ENCODE measurements at places on chromosomes 11 and 22.

- no peak for DNase-seq
These were observed 5.4 kb upstream of the RPS6KB2 start for GRCh38 chr11:67422891-67423290.

DNA sequence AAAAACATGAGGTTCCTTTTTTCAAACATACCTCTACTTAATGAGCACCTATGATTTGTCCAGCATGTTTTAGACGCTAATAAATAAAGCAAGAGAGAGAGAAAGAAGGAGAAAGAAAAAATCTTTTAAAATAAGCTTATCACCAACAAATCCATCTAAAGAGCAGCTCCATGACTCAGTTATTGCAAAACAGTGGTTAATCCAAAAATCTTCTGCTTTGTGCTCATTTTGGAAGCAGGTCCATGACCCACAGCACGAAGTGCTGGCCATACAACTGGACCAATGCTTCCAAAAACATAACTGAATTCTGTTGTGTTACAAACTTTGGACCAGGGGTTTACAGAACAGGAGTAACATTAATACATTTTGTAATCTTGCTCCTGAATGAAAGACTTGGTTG is 696.6 kb downstream of the KCNA4 start:
- no peak for DNase-seq

- no peak for DNase-seq
These were observed 6.0 kb upstream of the FGF3 start for GRCh38 chr11:69825037-69825834.

- DNase-seq: no peak
These were observed 81.1 kb downstream of the LARGE2 start for GRCh38 chr11:46003572-46003971.

- no peak for DNase-seq
These were observed 21.0 kb downstream of the LMO1 start for GRCh38 chr11:8242499-8243280.

GRCh38 chr11:16777613-16777975 is 39.1 kb downstream of the C11orf58 start:
- DNase-seq: no peak

DNA sequence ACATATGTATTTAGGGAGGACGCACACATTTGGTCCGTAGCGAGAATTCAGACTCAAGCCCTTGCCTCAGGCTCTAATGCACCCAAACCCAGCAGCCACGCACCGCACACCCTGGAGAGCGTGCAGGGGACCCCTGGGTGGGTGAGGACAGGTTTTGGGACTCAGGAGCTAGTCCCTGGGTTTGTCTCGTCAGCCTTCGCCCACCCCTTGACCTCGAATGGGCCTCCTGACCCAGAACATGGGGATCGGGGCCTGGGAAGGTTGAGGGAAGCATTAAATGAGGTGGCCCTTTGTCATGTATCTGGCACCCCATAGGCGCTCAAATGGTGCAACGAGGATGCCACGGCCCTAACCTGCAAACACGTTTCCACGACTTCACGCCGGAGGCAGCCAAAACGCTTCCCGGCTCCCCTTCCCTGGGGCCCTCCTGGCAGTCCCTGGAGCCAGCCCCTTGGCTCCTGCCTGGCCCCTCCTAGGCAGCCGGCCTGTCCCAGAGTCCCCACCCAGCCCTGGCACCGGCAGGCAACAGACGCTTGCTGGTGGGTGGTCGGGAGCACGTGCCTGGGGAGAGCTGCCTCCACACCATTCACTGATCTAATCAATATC is 5.5 kb upstream of the LINC01488 start:
- no peak for DNase-seq

DNA sequence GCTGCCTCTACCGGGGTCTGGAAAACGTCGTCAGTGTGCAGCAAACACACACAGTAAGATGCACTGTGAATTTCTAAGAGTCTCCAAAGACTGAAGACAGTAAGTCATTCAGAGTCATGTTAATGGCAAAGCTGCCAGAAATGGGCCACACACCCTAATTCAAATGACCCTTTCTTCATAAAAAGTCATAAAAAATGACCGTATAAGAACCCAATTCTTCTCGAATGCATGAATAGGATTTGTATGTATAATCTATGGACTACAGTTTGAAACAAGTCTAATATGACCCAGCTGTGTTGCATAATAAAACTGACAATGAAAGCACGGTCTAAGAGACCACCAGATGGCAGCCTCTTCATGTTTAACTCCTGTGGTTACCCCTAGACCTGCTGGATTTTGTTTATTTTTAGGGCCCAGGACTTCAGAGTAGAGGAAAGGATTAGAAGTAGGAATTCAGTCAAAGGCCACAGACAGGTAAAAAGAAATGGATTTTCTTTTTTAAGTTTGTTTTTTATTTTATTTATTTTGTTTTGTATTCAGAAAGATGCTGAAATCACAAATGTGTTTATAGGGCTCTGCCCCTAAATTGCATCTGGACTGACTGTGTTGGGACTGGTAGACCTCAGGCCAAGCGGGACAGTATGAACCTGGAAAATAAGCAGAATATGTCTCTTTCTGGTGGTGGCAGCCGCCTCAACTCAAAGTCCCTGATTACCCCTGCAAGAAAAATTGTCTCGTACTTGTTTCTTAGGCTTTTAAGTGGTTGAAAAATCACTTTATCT is 32.1 kb upstream of the SLC5A12 start:
- DNase-seq: no peak

GRCh38 chr11:64713016-64713707 is 9.8 kb downstream of the NRXN2 start:
- DNase-seq: no peak

DNA sequence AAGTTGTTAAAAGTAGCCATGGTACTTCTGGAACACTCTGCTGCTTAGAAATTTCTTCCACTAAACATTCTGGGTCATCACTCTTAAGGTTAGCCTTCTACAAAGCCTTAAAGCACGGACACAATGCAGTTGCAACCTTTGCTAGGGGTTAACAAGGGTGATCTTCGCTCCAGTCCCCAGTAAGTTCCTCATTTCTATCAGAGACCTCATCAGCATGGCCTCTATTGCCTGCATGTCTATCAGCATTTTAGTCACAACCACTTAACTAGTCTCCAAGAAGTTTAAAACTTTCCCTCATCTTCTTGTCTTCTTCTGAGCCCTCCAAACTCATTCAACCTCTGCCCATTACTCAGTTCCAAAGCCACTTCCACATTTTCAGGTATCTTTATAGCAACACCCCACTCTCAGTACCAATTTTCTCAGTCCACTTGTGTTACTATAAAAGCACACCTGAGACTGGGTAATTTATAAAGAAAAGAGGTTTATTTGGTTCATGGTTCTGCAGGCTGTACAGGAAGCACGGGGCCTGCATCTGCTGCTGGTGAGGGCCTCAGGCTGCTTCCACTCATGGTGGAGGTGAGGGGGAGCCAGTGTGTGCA is 48.7 kb upstream of the TH start:
- DNase-seq: no peak

DNA sequence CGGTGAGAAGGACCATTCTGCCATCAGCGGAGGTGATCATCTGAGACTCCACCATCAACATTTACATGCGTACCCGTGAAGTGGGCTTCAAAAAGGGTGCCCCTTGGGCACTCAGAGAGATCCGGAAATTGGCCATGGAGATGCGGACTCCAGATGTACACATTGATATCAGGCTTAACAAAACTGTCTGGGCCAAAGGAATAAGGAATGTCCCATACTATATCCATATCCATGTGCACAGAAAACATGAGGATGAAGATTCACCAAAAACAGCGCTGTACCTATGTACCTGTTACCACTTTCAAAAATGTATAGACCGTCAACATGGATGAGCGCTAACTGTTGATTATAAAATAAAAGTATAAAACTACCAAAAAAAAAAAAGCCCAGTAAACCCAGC is 10.8 kb downstream of the HSPA8 start:
- DNase-seq: no peak

GRCh38 chr11:3109921-3110706 is 52.9 kb upstream of the CARS1 start:
- DNase-seq: no peak

DNA sequence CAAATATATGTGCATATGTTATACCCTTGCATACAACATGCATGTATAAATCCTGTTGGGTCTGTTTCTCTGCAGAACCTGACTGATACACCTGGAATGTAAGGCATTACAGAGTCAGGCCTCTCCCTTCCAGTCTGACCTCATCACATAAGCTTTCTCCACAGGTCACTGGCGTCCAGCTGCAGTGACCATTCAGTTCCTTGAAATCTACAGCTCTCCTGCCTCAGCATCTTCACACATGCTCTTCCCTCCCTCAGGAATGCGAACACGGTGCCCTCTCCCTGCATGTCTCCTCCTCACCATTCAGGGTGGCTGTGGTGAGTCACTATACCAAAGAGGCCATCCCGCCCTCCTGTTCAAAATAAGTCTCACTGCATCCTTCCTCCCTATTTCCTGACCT is 657.8 kb upstream of the B3GAT1 start:
- no peak for DNase-seq

GRCh38 chr11:94583213-94583865 is 16.2 kb downstream of the PIWIL4 start:
- no peak for DNase-seq

DNA sequence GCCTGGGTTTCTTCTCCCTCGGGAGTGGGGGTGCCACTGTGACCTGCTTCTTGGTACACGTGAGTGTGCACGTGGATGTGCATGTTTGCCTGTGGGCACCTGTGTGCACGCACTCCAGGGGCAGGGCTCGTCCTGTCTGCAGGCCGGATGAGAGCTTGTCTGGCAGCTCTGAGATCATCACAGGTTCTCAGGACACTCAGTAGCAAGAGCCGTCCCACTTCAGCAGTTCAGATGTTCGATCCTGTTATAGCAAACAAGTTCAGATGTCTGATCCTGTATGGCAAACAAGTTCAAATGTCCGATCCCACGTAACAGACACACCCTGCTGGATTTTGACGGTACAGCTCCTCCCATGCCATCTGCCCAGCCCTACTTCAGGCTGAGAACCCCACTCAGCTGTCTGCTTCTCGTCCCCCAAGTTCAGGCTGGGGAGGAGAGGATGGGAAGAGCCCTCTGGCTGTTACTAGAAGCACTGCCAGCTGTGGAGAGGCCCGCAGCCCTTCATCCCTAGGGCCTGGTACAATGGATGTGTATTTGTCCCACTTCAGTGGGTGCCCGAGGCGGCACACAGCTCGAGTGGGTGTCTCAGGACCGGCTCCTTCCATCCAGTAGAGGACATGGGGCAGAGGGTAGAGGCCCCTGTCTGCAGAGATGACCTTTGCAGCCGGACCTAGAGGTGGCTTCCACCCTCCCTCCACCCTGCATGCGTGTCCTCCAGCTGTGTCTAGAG is 1126.9 kb downstream of the BRD1 start:
- no peak for DNase-seq

DNA sequence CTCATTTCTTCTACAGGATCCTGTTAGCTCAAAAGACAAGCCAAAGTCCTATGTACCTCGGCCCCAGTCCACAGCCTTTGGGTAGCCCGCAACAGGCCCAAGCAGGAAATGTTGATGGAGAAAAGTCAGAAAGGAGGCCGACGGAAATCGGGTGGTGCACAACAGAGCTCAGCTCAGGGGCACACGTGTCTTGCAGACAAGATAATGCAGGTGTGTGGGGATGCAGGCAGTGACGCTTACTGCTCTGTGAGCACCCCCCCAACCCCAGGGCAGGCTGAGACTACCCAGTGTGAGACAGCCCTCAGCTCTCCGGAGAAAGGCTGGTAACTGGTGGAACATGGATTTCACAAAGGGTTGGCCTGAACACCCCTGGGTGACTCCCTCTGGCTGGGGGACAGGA is 4.3 kb upstream of the PDE2A start:
- DNase-seq: no peak

- no peak for DNase-seq
These were observed 32.0 kb downstream of the SHANK3 start for GRCh38 chr22:50704510-50705218.

DNA sequence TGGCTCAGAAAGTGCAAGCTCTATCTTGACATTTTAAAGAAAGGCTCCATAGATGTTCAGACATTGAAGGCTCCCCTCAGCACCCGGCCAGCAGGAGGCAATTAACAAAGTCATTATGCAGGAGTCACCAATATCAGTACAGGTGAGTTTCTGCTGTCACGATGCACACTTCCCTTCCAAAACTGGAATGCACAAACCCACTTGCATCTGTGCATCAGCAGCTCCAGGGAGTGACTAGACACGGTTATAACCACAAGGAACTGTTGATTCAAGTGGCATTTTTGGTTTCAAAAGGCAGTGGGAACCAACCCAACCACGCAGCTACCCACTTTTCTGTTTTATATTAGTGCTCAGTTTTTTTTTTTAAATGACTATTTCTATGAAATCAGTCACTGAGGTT is 293.9 kb upstream of the NARS2 start:
- DNase-seq: no peak

DNA sequence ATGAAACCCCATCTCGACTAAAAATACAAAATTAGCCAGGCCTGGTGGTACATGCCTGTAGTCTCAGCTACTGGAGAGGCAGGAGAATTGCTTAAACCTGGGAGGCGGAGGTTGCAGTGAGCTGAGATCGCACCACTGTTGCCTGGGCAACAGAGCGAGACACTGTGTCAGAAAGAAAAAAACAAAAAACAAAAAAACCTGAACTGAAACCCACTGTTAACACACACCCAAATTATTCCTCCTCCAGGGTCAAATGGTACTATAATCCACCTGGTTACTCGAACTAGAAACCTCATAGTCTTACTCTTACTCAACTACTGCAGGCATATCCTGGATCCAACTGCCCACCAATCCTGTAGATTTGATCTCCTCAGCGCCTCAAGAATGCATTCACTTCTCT is 35.5 kb downstream of the USP28 start:
- DNase-seq: no peak

- DNase-seq: no peak
These were observed 21.8 kb upstream of the CDC42EP2 start for GRCh38 chr11:65292890-65293289.

DNA sequence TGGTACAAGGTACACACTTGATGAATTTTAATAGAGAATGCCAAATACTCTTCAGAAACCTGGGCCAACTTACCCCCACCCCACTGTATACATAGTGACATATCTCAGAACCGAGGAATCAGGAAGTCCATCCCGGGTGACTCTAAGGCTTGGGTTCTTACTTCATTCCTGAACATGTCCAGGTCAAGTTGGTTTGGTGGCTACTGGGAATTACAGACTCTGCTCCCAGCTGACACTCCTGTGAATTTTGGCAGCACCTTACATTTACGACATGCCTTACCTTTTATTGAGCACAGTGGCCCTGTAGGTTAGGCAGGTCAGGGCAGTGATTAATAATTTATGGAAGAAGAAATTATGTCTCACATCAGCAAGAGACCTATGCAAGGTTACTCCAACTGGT is 70.1 kb upstream of the LDLRAD3 start:
- DNase-seq: no peak

DNA sequence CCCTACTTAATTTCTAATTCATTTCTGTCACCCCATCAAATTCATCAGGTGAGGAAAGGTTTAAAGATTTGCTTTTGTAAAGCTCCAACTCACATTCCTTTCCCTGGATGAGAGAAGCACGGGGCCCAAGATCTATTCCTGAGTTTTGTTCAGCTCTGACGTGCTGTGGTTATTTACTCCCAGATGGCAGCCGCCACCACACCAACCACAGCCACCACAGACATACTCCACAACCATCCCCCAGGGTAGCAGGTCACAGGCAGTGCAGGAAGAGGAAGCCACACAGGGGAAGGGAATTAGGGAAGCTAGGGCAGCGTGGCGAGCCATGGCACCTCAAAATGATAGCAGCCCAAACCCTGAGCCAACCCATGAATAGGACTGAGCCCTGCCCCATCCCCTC is 63.5 kb upstream of the CSNK2A3 start:
- no peak for DNase-seq

All from stimulated activated CD8-positive, alpha-beta memory T cell treated with anti-CD3 and anti-CD28 coated beads, Interleukin-7, amount 100 ng/mL, for 24 hours (primary cell).